CD4-positive, CD25-positive, alpha-beta regulatory T cell (primary cell): ENCODE measurements at places on chromosomes 5 and 9. TPM values are rescaled to one million over a fixed set of nuclear protein-coding genes. Genes with fewer than 3 reads are reported as not detected.

Gene SLC45A2
- polyA plus RNA-seq, result not detected

Gene PCDHGA9
- not detected for polyA plus RNA-seq

Gene CATSPER3
- polyA plus RNA-seq, result 1.3 TPM

Gene ZNF608
- polyA plus RNA-seq, result not detected

Gene PDE8B
- polyA plus RNA-seq, result not detected

Gene SMIM33
- 1.9 TPM for polyA plus RNA-seq

Gene GNA14
- not detected for polyA plus RNA-seq

Gene ZNF483
- 5.5 TPM for polyA plus RNA-seq

Gene OR1L6
- polyA plus RNA-seq, result not detected
